ENCODE measurements at places on chromosomes 3 and 15.
A peak's percentile ranks its signal among the peaks of the same experiment; 100 is the strongest.

- DNase-seq: no peak
These were observed 289.9 kb downstream of the EPHB1 start for GRCh38 chr3:135084976-135085375.

DNA sequence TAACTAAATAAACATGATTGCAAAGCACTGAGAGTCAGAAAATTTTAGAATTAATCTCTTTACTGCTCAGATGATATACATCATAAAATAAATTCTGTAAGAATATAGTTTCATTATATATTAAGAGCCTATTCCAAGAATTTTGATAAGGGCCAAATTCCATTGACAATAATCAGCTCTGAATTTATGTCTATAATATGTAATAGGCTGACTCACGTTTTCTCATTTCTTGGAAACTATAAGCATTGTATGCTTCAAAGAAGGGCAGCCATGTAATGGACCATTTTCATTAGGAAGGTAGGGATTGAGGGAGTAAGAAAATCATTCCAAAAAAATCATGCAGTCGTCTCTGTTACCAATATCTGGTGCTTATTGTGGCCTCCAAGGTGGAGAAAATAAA is 315.9 kb downstream of the ZIC4 start:
- no peak for DNase-seq

- DNase-seq: no peak
These were observed 32.7 kb downstream of the RARB start for GRCh38 chr3:25460751-25461150.

GRCh38 chr15:74264081-74264501 is 28.0 kb downstream of the CCDC33 start:
- no peak for DNase-seq

GRCh38 chr3:148999806-149000205 is 8.5 kb downstream of the GYG1 start:
- DNase-seq: no peak

DNA sequence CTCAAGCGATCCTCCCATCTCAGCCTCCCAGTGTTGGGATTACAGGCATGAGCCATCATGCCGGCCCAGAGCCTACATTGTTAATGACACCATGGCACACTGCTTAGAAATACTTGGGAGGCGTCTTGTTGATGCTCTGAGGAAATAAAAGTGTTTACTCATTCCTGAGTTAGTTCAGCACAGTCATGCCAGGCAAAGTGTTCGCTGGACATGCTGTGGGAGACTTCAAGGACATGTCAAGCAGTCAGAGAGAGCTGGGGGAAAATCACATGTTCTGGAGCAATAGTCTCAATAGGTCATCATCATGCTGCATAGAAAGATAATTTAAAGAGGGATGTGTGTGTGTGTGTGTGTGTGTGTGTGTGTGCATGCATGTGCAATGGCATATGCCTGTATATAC is 37.5 kb downstream of the TTC23 start:
- no peak for DNase-seq

DNA sequence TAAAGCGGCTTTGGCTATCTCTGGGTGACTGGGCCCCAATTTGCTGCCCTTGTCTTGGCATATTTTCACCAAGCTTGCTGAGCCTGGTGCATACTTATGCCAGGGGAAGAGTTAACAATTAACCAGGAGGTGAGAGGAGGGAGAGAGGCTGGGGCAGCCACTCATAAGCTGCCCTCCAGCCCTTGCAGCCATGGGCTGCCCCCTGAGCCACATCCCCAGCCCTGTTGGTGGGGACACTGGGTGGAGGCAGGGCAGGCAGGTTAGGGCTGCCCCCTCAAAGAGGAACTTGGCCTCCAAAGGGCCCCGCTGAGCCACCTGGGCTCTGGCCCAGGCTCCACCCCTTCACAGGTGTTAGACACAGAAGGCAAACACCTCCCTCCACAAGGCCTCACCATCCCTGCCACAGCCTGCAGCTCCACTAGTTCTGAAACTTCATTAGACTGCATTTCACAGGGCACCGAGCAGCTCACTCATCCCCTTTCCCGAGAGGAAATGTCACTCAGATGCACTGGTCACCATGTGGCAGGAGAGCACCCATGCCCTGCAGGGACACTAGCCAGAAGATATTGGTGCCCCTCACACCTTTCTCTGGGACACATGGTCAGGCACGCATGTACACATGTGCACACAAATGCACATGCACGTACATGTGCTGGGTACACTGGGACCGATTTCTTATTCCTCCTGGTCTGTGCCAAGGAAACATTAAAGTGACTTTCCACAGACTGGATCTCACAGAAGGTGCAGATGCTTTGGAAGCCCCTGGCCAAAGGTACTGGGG is 20.2 kb downstream of the AMOTL2 start:
- DNase-seq: no peak

- no peak for DNase-seq
These were observed 66.4 kb upstream of the CCNL1 start for GRCh38 chr3:157226173-157226847.

GRCh38 chr3:83065851-83066460 is 1304.5 kb upstream of the GBE1 start:
- DNase-seq: no peak

DNA sequence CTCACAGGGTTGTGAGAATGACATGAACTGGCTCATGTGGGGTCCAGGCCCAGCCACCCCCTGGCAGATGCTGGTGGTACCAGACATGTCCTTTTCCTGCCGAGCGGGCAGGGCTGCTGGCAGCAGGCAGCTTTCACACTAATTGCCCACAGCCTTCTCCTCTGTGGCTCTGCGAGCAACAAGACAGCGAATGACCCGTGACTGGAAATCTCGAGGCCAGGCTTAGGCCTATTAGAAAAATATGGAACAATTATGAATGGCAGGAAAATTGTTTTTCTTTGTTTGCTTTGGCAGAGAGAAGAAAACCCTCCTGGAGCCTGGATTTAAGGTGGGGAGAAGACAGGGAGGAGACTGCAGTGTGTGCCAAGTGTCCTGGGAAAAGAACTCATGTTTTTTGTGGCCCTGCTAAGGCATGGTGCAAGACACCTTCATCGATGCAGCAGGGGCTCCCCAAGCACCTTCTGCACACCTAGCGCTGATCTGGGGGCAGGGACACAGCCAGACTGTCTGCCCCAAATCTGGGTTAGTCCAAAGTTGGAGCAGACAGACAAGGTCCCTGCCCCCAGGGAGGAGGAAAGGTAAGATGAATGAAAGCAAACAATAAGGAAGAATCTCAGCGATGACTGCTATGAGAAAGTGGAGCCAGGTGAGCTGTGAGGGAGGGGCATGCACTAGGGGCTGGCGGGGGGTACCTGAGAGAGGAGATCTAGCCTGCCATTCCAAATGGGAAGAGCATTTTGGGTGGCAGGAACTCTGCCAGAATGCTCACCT is 193.8 kb upstream of the TLE3 start:
- DNase-seq: no peak

GRCh38 chr3:128867200-128868125 is 12.0 kb upstream of the ACAD9 start:
- DNase-seq: no peak

- no peak for DNase-seq
These were observed 37.4 kb upstream of the AZI2 start for GRCh38 chr3:28386049-28386448.

GRCh38 chr15:69515508-69515907 is 62.9 kb downstream of the RPLP1 start:
- DNase-seq: no peak

DNA sequence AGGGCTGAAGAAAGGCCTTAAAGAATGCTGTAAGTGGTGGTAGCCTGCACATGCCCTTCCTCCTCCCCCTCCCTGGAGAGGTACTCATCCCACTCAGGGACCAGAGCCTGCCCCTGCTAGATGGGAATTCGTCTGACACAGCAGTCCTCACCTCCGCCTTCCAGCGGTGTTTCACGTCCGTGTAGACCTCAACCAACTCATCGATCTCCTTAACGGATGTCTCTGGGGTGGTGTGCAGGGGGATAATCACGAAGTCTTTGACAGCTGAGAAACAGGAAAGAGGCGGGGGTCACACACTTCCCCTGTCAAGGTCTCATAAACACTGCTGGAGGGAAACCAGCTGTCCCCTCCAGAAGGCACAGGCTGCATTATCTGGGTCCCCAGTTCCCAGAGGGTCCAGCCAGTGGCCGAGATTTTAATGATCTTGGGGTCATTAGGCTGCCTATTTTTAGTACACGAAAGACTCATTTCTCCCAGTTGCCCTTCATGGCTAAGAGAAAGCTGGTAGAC is 9.9 kb downstream of the DNASE1L3 start:
- DNase-seq: no peak

- DNase-seq: no peak
These were observed 11.0 kb downstream of the PRKCD start for GRCh38 chr3:53171827-53172505.

GRCh38 chr15:78567531-78567930 is 2.2 kb downstream of the CHRNA5 start:
- DNase-seq: no peak

DNA sequence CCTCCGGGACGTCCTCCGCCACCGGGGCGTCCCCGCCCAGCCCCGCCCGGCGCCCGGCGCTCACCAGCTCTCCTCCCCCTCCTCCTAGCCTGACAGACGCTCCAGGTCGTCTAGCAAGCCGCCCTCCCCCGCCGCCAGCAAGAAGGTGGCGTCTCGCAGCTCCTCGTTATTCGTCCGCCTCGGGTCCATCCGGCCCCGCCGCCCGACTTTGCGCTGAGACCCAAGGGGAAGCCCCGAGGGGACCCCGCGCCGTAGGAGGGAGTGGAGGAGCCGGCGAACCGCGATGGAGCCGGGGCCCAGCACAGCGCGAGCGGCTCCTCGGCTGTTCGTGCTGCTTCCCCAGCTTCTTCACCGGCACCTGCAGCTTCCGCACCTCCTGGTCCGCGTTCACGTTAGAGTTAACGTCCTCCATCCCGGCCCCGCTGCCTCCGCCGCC is 26.3 kb upstream of the MTHFS start:
- peak; percentile 77 for DNase-seq

DNA sequence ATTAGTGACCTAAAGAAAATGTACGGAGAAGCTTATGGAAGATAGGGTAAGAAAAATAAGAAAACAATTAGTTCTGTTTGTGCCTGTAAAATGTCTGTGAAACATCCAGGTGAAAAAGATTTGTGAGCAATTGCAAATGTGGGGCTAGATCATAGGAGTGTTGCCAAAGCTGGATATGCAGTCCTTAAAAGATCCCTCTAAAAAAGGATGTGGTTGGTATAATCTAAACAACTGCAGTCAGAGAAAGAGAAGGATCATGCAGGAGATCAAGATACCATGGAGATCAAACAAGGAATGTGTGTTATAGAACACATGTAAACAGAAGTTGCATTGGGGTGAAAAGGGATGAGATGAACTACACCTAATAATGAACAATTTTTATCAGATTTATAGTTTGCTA is 116.8 kb downstream of the ALCAM start:
- no peak for DNase-seq

DNA sequence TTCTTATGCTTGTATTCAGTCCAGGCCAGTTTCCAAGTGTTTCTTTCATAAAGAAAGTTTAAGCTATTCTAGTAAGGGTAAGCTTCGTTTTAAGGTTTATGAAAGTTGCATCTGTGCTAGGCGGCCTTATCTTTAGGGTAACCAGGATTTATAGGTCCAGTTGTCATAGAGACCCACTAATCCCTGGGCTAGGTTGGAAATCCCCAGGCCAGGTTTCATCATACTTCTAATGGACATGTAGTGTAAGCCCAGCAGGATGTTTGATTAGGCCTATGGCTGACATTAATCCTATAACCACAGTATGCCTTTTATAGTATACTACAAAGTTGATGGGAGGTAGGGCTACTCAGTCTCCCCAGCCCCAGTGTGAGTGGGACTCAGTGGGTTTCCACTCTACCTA is 312.4 kb downstream of the CACNA2D3 start:
- DNase-seq: no peak

GRCh38 chr3:98021830-98022560 is 13.1 kb downstream of the GABRR3 start:
- DNase-seq: no peak

GRCh38 chr15:60612400-60613048 is 133.6 kb upstream of the ICE2 start:
- DNase-seq: no peak

- no peak for DNase-seq
These were observed 2.6 kb downstream of the CYP19A1 start for GRCh38 chr15:51335538-51336410.

- no peak for DNase-seq
These were observed 78.7 kb upstream of the ETV5 start for GRCh38 chr3:186187401-186188275.

DNA sequence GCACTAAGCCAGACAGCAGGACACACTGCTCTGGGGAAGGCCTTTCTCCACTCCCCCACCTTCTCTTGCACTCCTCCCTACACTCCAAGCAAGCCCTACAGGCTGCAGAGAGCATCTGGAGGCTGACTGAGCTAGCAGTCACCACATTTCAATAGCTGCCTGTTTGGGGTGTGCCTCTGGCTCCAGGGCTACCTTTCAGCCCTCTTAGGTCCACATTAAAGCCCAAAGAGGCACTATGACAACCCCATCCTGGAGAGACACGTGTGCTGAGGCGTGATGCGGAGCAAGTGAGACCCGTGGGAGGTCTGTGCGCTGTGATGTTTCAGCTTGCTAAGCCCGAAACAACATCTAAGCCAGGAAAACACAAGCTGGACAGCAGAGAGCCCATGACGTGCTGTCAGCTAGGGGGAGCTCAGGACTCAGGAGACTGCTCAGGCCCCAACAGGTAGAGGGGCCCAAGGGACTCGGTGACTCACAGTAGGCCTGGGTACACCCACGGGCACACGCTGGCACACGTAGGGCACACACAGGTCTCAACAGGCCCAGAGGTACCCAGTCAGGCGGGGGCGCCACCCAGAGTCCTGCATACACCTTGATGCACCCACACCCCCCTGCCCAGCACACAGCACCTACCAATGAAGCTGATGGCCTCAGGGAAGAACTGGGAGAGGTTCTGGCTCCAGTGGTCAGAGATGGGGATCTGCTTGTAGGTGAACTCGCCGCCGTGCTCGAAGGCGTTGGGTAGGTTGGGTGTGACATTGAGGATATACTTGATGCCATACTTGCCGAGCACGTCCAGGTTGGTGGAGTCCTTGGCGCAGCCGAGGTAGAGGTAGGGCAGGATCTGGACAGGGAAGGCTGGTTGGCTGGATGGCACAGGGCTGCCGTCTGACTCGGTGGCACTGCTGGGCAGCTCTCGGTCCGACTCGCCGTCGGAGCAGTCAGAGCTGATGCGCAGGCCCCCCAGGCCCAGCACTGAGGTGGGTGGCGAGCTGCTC is 2.8 kb downstream of the DUSP7 start:
- DNase-seq: peak; percentile 50

DNA sequence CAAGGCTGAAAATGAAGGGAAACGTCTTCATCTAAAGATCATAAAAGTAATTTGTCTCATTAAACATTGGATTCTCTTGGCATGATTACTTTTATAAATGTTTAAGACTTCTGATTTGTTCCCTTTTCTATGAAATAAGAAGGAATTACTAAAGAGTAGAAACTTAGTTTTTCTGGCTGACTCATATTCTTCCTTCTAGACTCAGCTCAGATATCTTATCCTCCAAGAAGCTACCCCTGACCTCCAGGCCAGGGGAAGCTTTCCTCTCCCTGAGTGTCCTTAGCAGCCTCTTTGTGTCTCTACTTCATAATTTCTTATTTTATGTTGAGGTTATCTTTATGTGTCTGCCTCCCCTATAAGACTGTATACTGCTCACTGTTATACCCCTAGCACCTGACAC is 291.9 kb upstream of the STT3B start:
- no peak for DNase-seq

- no peak for DNase-seq
These were observed 10.5 kb downstream of the MYRIP start for GRCh38 chr3:39819899-39820298.

- no peak for DNase-seq
These were observed 69.1 kb downstream of the MECOM start for GRCh38 chr3:169594402-169594801.

- peak; percentile 52 for DNase-seq
These were observed 14.5 kb downstream of the APBA2 start for GRCh38 chr15:28900041-28900891.

GRCh38 chr3:59878038-59878427 is 828.2 kb upstream of the CFAP20DC start:
- no peak for DNase-seq

All from stimulated activated naive CD8-positive, alpha-beta T cell treated with anti-CD3 and anti-CD28 coated beads, Interleukin-15, Interleukin-2, amounts not matched to agents 100 U/mL and 50 U/mL, for 24 hours (primary cell).